ENCODE measurements at places on chromosomes 2 and 18. TPM values are rescaled to one million over a fixed set of nuclear protein-coding genes. Genes with fewer than 3 reads are reported as not detected.
A peak's percentile ranks its signal among the peaks of the same experiment; 100 is the strongest.

Gene KYNU
- not detected for total RNA-seq

DNA sequence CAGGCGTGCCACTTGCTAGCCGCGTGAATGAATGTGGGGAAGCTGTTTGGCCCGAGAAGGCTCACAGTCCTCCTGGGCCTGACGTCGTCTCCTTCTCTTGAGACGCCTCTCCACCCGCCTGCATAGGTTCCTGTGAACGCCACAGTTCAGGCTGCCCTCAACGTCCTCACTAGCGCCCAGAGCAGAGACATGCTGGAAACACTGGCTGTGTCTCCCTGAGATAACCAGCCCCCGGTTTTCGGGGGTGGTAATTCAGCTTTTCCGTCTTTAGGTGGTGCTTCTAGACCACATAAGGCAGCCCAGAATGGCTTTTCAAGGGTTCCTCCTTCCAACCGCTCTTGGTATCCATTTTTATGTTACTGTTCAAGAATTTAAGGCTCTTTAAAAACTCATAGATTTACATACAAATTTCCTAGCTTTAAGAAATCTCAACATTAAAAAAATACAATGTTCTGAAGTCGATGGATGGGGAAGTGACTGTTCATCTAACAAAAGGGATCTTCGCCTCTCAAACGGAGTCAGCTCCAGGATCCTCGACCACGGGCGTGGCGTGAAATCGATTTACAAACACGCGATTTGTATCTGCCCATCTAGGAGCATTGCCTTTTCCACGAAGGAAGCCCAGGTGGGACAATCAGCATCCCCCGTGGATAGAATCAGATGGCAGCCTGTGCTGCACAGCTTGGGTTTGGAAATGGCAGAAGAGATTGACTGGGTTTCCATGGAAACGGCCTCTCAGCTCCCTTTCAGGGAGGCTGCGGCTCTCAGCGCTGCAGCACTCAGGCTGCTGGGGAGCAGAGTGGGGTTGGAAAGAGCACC lies 110.6 kb upstream of the PXDN start:
- DNase-seq = peak; percentile 80

- DNase-seq = no peak
These were observed 2.7 kb downstream of the STK16 start for GRCh38 chr2:219247678-219248642.

GRCh38 chr2:7467782-7468447 lies 550.7 kb downstream of the RNF144A start:
- DNase-seq = no peak

- no peak for DNase-seq
These were observed 15.6 kb upstream of the NFATC1 start for GRCh38 chr18:79379931-79380815.

GRCh38 chr2:111149882-111150455 lies 29.3 kb downstream of the BCL2L11 start:
- no peak for DNase-seq

DNA sequence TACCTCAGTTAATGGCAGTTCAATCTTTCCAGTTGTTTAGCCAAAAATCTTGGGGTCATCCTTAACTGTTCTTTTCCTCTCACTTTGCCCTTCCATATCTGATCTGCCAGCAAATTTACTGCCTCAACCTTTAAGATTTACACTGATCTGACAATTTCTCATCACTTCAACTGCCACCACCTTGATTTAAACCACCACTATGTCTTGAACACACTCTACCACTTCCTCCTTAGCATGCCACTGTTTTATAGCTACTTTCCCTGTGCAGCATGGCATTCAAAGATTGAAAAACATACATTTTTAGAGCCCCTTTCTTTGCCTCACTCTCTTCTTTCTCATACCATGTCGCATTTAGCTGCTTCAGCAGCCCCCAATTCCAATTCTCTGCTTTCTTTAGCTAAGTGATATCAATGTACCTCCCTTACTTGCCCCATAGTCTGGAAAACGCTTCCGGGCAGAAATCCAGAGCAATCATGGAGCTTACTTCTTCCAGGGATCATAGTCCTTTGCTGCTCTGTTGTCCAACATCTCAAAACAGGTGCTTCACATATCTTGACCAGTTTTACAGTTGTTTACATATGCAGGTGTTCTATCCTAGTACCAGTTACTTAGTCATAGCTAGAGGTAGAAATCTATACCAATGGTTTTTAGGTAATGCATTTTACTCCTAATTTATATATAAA lies 10.9 kb downstream of the PGAP1 start:
- DNase-seq = no peak

Measured in H9 (cell line).